ENCODE measurements at places on chromosomes 12 and 14.

GRCh38 chr14:92412912-92413311 is 89.9 kb downstream of the SLC24A4 start:
- DNase-seq: no peak
- H3K4me3 ChIP-seq: no peak overlapping the region
- no peak overlapping the region for H3K27ac ChIP-seq

DNA sequence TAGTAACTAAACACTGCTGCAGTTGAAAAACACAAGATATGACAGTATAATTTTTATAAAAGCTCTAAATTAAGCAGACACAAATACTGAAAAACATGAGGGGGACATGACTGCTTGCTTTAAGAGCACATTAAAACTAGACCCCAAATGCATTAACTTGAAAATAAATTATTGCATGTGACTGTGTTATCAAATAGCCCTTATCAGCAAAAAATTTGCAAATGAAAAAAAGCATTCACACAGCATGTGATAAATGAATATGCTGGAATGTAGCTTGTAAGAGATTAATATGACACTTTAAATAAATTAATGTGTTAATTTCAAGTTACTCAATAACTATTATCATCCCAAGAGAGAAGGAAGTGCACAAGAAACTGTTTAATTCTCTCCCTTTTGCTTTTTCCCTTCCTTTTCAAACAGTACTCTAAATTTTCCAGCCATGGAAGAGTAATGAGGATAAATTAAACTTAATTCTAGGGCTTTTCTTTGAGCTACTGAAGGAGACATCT is 1422.1 kb upstream of the FLRT2 start:
- no peaks in the 10 kb centered on the region for H3K27me3 ChIP-seq
- no peak overlapping the region for H3K27ac ChIP-seq
- no peaks in the 10 kb centered on the region for H3K4me1 ChIP-seq
- no peak overlapping the region for H3K4me3 ChIP-seq

GRCh38 chr12:113246478-113247122 is 25.3 kb downstream of the TPCN1 start:
- DNase-seq: peak; percentile 52
- no peaks in the 10 kb centered on the region for H3K36me3 ChIP-seq
- H3K27ac ChIP-seq: peak overlapping the region; percentile 83
- peaks cover 56% of the 10 kb centered on the region for H3K4me1 ChIP-seq
- peak overlapping the region; percentile 24 for H3K4me3 ChIP-seq

- H3K4me1 ChIP-seq: no peaks in the 10 kb centered on the region
- no peak overlapping the region for H3K4me3 ChIP-seq
- H3K36me3 ChIP-seq: no peaks in the 10 kb centered on the region
- H3K27me3 ChIP-seq: no peaks in the 10 kb centered on the region
- no peak overlapping the region for H3K27ac ChIP-seq
- no peak for DNase-seq
These were observed 534.7 kb downstream of the RPS29 start for GRCh38 chr14:49051328-49052060.

- no peak overlapping the region for H3K27ac ChIP-seq
- H3K4me3 ChIP-seq: no peak overlapping the region
- no peaks in the 10 kb centered on the region for H3K27me3 ChIP-seq
- no peaks in the 10 kb centered on the region for H3K36me3 ChIP-seq
- no peak for DNase-seq
- no peaks in the 10 kb centered on the region for H3K4me1 ChIP-seq
These were observed 56.6 kb upstream of the SRSF5 start for GRCh38 chr14:69710378-69710777.

GRCh38 chr12:3238196-3238595 is 161.0 kb downstream of the TSPAN9 start:
- H3K36me3 ChIP-seq: no peaks in the 10 kb centered on the region
- DNase-seq: no peak
- H3K4me1 ChIP-seq: 0 out of 2 replicates have a peak, but pooled peaks cover 8% of the 10 kb centered on the region

- H3K4me3 ChIP-seq: no peak overlapping the region
- DNase-seq: no peak
- H3K4me1 ChIP-seq: no peaks in the 10 kb centered on the region
- no peaks in the 10 kb centered on the region for H3K36me3 ChIP-seq
- H3K27me3 ChIP-seq: no peaks in the 10 kb centered on the region
- no peak overlapping the region for H3K27ac ChIP-seq
These were observed 12.0 kb upstream of the PCNX4 start for GRCh38 chr14:60079723-60080122.

Measured in PC-9 (cell line).